PC-3 (cell line): ENCODE measurements at places on chromosomes 3 and 15.

- H3K27ac ChIP-seq = no peak overlapping the region
- no peaks in the 10 kb centered on the region for H3K36me3 ChIP-seq
- H3K4me3 ChIP-seq = no peak overlapping the region
- peaks cover 15% of the 10 kb centered on the region for H3K4me1 ChIP-seq
- H3K27me3 ChIP-seq = no peaks in the 10 kb centered on the region
Measured at GRCh38 chr3:36193448-36193847, 186.9 kb upstream of the STAC start.

DNA sequence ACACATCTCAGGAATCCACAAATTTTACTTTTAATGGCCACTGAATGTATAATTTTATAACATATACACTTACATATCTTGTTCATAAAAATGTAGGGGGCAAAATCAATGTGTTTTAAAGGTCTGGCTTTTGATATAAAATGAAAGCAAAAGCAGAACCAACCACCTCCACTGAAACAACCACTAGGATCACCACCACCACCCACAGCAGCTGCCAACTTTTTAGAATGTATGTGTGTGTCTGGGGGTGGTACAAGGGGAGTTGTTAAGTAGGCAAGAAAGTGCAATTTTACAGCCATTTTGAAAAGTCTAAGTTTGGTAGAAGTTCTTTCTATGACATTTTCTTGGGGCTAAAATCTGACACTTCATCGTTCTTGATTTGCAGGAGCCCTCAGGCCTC, 44.0 kb downstream of the OTOL1 start:
- H3K4me1 ChIP-seq = no peaks in the 10 kb centered on the region
- no peak overlapping the region for H3K4me3 ChIP-seq
- no peak overlapping the region for H3K27ac ChIP-seq
- no peaks in the 10 kb centered on the region for H3K36me3 ChIP-seq

GRCh38 chr3:45881078-45882022, 5.0 kb upstream of the CCR9 start:
- H3K36me3 ChIP-seq = no peaks in the 10 kb centered on the region
- H3K27ac ChIP-seq = peak overlapping the region; percentile 72
- H3K27me3 ChIP-seq = no peaks in the 10 kb centered on the region
- H3K4me3 ChIP-seq = no peak overlapping the region
- DNase-seq = peak; percentile 88

GRCh38 chr3:127660621-127661251, 12.0 kb upstream of the ABTB1 start:
- no peak for DNase-seq
- H3K27ac ChIP-seq = no peak overlapping the region
- H3K4me3 ChIP-seq = no peak overlapping the region
- H3K4me1 ChIP-seq = peaks cover 3% of the 10 kb centered on the region

- H3K36me3 ChIP-seq = no peaks in the 10 kb centered on the region
- no peaks in the 10 kb centered on the region for H3K27me3 ChIP-seq
- no peak for DNase-seq
- H3K4me3 ChIP-seq = no peak overlapping the region
- H3K4me1 ChIP-seq = peaks cover 5% of the 10 kb centered on the region; the same call in 1 of the 2 replicates
Measured at GRCh38 chr3:87127281-87127680, 99.8 kb upstream of the CHMP2B start.

DNA sequence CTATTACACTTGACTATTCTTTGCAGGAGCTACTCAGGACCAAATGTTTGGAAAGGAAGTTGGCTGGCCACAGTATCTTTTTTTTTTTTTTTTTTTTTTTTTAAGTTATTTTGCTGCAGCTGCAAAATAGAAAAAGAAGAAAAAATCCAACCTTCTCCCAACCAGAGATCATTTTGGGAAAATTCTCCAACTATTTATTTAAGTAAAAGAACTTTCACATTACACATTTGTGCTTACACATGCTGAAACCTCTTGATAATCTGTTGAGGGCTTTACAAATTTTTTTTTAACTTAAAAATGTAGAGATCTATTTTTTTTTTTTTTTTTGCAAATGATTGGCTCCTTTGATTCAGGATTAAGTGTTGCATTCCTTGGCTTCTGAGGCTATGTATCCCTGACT, 148.0 kb downstream of the POLR2M start:
- no peak for DNase-seq
- no peak overlapping the region for H3K27ac ChIP-seq
- peaks cover 25% of the 10 kb centered on the region; the same call in 1 of the 2 replicates for H3K27me3 ChIP-seq

- DNase-seq = no peak
- H3K4me3 ChIP-seq = no peak overlapping the region
- H3K36me3 ChIP-seq = no peaks in the 10 kb centered on the region
- H3K27me3 ChIP-seq = peaks cover 24% of the 10 kb centered on the region
Measured at GRCh38 chr3:89101251-89101650, 6.2 kb upstream of the EPHA3 start.

- DNase-seq = no peak
- H3K4me1 ChIP-seq = no peaks in the 10 kb centered on the region
- no peak overlapping the region for H3K27ac ChIP-seq
Measured at GRCh38 chr15:85551221-85551832, 170.9 kb downstream of the AKAP13 start.

- H3K27ac ChIP-seq = no peak overlapping the region
- no peak overlapping the region for H3K4me3 ChIP-seq
- no peaks in the 10 kb centered on the region for H3K4me1 ChIP-seq
- DNase-seq = no peak
Measured at GRCh38 chr3:141605883-141606282, 119.1 kb downstream of the RASA2 start.

DNA sequence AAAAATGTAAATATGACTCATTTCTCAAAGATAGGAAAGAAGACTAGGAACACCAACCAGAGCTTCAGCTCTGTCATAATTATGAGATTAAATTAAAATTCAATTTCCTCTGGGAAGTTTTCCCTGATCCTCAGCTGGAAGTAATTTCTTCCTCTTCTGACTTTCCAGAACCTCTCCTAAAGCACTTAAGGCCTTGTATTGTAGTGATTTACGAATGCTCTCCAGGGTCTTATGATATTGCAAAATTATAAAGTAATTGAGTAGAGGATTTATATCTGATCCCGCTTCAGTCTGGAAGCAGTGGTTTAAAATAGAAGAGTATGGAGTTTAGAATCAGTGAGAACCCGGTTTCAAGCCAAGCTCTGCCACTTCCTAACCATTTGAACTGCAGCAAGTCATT, 279.8 kb downstream of the ZPLD1 start:
- no peak overlapping the region for H3K4me3 ChIP-seq
- H3K36me3 ChIP-seq = no peaks in the 10 kb centered on the region

GRCh38 chr3:156677536-156677935, 3.1 kb downstream of the TIPARP start:
- H3K4me1 ChIP-seq = peaks cover 69% of the 10 kb centered on the region
- H3K27ac ChIP-seq = no peak overlapping the region
- no peak for DNase-seq
- peaks cover 56% of the 10 kb centered on the region for H3K36me3 ChIP-seq
- H3K27me3 ChIP-seq = no peaks in the 10 kb centered on the region

GRCh38 chr15:46681901-46682300, 1035.4 kb upstream of the SEMA6D start:
- no peaks in the 10 kb centered on the region for H3K36me3 ChIP-seq
- no peaks in the 10 kb centered on the region for H3K4me1 ChIP-seq
- no peak for DNase-seq
- H3K4me3 ChIP-seq = no peak overlapping the region
- H3K27ac ChIP-seq = no peak overlapping the region

DNA sequence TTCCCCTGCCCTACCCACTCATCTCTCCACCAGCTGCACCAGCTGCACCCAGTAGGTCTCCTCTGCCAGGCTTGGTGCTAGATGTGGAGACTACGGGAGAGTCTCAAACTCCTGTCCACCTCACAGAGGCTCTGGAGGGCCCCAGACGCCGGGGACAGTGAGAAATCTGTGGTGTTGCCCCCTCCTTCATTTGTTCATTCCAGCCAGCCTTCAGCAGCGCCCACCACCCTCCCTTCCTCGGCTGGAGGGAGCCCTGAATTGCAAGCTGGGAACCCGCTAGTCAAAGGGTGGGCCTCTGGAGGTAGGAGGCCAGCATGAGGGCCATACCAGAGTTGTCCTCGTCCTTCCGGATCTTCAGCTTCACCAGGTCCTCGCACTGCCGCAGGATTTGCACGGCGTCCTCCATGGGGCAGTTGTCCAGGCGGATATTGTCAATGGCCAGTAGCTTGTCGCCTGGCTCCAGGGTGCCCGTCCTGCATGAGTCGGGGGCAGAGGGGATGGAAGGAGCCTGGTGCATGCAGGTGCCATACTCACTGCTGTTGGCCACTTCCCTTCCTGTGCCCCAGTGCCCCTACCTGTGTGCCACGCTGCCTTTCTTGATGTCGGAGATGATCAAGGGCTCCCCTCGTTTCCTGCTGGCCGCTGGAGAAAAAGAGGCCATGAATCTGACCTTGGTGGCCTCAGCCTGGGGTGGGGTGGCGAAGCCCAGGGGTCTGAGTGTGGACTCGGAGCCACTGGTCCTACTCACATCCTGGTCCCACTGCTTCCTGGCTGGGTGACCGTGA, 29.1 kb downstream of the GRIP2 start:
- no peaks in the 10 kb centered on the region for H3K27me3 ChIP-seq
- no peak overlapping the region for H3K27ac ChIP-seq
- H3K4me1 ChIP-seq = no peaks in the 10 kb centered on the region
- DNase-seq = no peak
- no peak overlapping the region for H3K4me3 ChIP-seq

DNA sequence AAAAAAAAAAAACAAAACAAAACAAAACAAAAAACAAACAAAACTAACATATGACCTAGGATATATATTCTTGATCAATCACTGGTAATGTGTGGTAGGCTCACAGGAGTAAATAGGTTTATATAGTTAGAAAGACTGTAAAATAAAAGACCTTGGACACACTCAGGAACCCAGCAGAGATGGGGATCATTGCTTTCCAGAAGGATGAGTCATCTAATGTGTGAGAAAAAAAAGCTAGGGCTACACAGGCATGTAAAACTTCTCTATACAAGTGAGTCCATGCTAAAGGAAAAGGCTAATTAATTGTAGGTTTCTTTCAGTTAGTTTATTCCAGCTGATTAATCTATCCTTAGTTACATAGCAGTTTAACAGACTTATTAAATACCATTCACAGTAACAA, 710.3 kb upstream of the ARPP21 start:
- no peaks in the 10 kb centered on the region for H3K36me3 ChIP-seq
- H3K27ac ChIP-seq = no peak overlapping the region
- H3K27me3 ChIP-seq = no peaks in the 10 kb centered on the region
- no peak for DNase-seq
- H3K4me3 ChIP-seq = no peak overlapping the region
- no peaks in the 10 kb centered on the region for H3K4me1 ChIP-seq

GRCh38 chr3:31974964-31975363, 6.1 kb downstream of the OSBPL10 start:
- H3K4me1 ChIP-seq = peaks cover 34% of the 10 kb centered on the region
- H3K27me3 ChIP-seq = no peaks in the 10 kb centered on the region
- H3K4me3 ChIP-seq = no peak overlapping the region
- peaks cover 9% of the 10 kb centered on the region; the same call in 1 of the 2 replicates for H3K36me3 ChIP-seq

- DNase-seq = no peak
- no peaks in the 10 kb centered on the region for H3K27me3 ChIP-seq
- H3K4me1 ChIP-seq = peaks cover 2% of the 10 kb centered on the region
- H3K36me3 ChIP-seq = no peaks in the 10 kb centered on the region
- no peak overlapping the region for H3K4me3 ChIP-seq
Measured at GRCh38 chr3:193941486-193941885, 194.5 kb upstream of the HES1 start.

GRCh38 chr3:123813876-123814275, 70.3 kb downstream of the MYLK start:
- no peaks in the 10 kb centered on the region for H3K36me3 ChIP-seq
- H3K4me1 ChIP-seq = peaks cover 6% of the 10 kb centered on the region
- H3K27me3 ChIP-seq = no peaks in the 10 kb centered on the region
- DNase-seq = peak; percentile 31
- no peak overlapping the region for H3K4me3 ChIP-seq

- DNase-seq = peak; percentile 50
- no peaks in the 10 kb centered on the region for H3K27me3 ChIP-seq
- no peak overlapping the region for H3K4me3 ChIP-seq
- H3K4me1 ChIP-seq = peaks cover 47% of the 10 kb centered on the region
- H3K36me3 ChIP-seq = peaks cover 7% of the 10 kb centered on the region; the same call in 1 of the 2 replicates
Measured at GRCh38 chr3:183298701-183299153, 45.7 kb downstream of the B3GNT5 start.

DNA sequence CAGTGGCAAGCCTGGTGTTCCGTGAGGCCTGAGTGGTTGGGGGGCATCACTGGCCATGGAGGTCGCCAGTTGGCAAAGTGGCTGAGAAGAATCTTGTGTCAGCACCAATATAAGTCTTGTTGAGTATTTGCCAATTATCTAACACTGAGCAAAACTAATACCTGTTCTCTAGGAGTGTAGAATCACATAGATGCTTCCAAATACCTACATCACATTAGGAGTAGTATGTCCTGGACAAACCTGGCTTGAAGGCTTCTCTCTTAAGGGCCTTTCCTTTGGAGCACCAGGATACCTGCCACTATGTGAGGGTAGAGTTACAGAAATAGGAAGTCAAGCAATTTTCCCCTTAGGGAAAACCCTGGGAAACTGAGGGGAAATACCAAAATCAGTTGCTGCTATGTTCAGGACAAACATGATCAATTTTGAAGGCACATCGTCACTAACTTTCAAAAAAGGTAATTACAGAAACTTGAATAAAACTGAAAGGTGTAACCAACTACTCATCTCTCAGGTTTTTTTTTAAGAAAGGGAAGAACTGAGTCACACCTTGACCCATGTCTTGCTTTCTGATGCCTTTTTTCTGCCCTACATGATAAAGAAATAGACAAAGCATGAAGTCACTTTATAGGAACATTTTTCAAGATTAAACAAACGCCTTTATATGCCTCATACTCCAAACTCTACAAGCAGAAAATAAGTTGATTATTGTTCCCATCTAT, 100.4 kb downstream of the IMPG2 start:
- H3K4me1 ChIP-seq = no peaks in the 10 kb centered on the region
- DNase-seq = no peak
- no peak overlapping the region for H3K27ac ChIP-seq

- peak; percentile 71 for DNase-seq
- peak overlapping the region; percentile 53 for H3K27ac ChIP-seq
- H3K4me3 ChIP-seq = peak overlapping the region; percentile 86
- peaks cover 9% of the 10 kb centered on the region; the same call in 1 of the 2 replicates for H3K4me1 ChIP-seq
- no peaks in the 10 kb centered on the region for H3K27me3 ChIP-seq
Measured at GRCh38 chr15:22979238-22980188, 655 bp downstream of the CYFIP1 start.

- peak; percentile 53 for DNase-seq
- H3K27me3 ChIP-seq = no peaks in the 10 kb centered on the region
- H3K4me1 ChIP-seq = peaks cover 26% of the 10 kb centered on the region
- peak overlapping the region; percentile 90 for H3K27ac ChIP-seq
- H3K36me3 ChIP-seq = no peaks in the 10 kb centered on the region
Measured at GRCh38 chr3:97883736-97884135, 61.9 kb downstream of the CRYBG3 start.

DNA sequence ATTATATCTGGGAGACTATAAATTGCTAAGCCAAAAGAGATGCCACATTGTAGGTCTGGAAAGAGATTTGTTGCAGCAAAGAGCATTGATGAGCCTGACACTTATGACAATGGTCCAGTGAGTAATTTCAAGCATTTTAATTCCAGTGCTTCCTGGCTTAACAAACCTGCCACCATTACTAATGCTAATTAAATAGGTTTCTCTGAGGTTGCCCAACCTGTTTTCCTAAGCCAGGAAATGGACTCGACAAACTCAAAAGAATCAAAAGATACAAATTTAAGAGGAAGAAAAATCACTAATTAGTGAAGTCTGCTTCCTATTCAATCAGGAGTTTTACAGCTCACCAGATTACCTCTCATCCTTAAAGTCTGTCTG, 36.7 kb upstream of the CTDSPL start:
- H3K4me3 ChIP-seq = no peak overlapping the region
- no peak overlapping the region for H3K27ac ChIP-seq
- no peaks in the 10 kb centered on the region; the same call in 1 of the 2 replicates for H3K4me1 ChIP-seq
- peaks cover 64% of the 10 kb centered on the region for H3K27me3 ChIP-seq
- H3K36me3 ChIP-seq = no peaks in the 10 kb centered on the region
- DNase-seq = peak; percentile 27
